ENCODE measurements at places on chromosomes 12 and 14. TPM values are rescaled to one million over a fixed set of nuclear protein-coding genes. Genes with fewer than 3 reads are reported as not detected.

TESPA1 gene
- 0.08 TPM for polyA plus RNA-seq

MYF5 gene
- not detected for polyA plus RNA-seq

CACNA1C gene
- polyA plus RNA-seq: 3.3 TPM

SMIM41 gene
- not detected for polyA plus RNA-seq

NPFF gene
- polyA plus RNA-seq: not detected

RNASE3 gene
- polyA plus RNA-seq: not detected
